NCI-H526 treated with DMSO at 0.1 percent for 48 hours (cell line): ENCODE measurements at places on chromosomes 12 and 14.

- peak; percentile 53 for DNase-seq
These were observed 60.4 kb upstream of the SGPP1 start for GRCh38 chr14:63788011-63788933.

DNA sequence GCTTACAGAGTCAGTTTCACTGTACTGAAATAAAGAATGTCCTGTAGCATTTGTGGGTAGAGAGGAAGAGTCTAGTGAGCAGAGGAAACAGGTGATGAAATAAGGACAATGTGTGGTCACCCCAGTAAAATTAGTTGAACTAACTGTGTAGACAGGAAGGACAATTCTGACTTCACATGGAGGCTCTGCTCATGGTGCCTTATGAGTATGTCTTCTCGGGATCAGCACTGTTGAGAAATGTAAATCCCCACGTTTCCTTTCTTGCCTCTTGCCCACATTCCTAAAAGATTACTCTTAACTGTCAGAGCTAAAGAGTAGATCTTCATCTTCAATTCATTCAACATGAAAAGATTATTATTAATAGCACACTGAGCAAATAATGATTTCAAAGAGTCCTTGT is 113.2 kb upstream of the FLRT2 start:
- no peak for DNase-seq

DNA sequence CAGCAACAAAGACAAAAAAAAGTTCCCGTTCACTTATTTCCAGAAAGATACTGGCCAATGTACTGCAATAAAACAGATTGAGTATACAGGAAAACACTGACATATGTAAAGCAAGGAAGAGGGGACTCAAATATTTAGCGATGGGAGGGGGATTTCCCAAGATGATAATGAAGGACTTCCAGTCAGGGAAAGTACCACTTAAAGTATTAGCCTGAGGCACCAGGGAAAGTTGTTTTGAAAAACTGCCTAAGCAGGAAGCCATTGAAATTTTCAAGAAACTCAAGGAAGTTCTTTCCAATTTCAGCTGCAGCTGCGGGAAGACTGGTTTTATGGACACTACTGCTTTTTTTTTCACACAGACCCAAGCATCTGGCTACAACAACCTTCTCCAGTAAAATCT is 1007.4 kb upstream of the NOVA1 start:
- DNase-seq = no peak

DNA sequence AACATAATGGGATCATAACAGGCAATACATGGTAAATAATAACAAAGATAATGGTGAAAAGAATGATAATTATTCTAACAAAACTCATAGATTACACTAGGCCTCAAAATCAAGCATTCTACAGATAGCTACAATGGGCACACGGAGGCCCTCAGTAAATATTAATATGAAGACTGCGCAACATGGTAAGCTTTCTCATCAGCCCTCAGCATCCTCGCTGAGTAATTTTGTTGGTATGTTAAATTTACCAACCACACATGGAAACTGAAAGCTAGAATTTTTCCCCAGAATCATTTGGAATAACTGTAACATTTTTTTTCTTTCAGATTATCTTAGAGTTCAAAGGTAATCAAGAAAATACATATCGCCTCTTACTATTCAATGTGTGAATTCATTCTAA is 74.2 kb upstream of the PYGL start:
- no peak for DNase-seq

GRCh38 chr14:22646570-22647254 is 2.6 kb upstream of the OR6J1 start:
- DNase-seq = no peak

DNA sequence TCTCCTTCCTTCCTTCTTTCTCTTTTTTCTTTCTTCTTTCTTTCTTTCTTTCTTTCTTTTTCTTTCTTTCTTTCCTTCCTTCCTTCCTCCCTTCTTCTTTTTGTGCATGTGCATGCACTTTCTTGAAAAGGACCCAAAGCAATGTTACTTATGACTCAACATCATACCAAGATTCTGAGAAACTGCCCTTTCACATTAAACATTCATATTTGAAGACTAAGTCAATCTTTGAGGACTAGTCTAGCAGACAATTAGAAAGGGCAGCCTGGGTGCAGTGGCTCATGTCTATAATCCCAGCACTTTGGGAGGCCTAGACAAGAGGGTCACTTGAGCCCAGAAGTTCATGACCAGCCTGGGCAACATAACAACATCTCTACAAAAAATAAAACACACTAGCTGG is 212.8 kb upstream of the KITLG start:
- DNase-seq = no peak

DNA sequence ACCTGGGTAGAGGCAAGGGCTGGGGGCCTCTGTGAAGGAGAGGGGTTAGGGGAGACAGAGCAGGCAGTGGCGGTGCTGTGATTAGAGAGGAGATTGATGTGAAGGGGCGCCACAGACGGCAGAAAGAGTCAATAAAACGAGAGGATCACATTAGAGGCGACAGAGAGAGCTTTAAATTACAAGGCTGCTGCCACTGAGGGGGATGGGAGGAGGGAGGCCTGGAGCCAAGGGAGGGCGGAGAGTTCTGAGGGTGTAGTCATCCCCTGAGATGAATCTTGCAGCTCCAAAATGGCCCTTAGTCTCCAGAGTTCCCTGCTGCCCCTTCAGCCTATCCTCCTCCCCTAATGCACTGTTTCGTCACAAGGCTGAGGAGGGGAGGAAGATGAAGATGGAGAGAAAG is 12.8 kb downstream of the ZFHX2 start:
- DNase-seq = peak; percentile 62

- no peak for DNase-seq
These were observed 3.5 kb upstream of the PTPN6 start for GRCh38 chr12:6947615-6948014.

DNA sequence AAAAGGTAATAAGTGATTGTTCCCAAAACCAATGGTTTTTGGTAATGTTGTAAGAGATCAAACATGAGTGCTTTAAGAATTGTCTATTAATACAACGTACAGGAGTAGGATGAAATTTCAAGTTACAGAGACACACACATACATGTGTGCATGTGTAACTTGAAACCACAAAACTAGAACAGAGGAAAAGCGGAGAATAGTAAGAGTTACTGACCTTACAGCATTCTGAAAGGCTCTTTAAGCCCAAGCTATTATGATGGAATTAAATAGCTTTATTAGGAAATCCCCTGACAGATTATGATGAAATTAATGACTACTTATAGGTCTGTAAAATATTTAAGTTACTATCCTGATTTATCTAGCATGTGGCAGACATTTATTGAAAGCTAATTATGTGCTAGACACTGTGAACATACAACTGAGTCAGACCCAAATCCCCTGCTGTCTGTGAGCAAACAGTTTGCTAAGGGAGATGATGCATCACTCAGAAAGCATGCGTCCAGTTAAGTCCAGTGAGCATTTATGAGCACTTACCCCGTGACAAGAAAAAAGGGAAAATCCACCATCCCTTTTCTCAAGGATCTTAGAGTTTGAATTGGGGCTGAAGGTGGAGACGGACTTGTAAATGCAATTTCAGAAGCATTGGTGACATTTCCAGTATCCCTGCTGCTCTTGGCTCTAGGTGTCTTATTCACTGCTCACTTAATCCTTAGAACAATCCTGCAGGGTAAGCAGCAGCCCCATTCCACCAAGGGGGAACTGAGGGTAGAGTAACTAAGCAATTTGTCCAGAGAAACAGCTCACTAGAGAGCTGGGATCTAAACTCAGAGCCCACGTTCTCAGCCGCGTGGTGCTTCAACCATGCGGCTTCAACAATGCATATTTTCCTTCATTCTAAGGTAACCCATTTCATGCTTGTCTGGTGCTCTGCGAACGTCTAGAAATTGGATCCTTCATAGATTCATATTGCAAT is 117.4 kb downstream of the EML1 start:
- no peak for DNase-seq

DNA sequence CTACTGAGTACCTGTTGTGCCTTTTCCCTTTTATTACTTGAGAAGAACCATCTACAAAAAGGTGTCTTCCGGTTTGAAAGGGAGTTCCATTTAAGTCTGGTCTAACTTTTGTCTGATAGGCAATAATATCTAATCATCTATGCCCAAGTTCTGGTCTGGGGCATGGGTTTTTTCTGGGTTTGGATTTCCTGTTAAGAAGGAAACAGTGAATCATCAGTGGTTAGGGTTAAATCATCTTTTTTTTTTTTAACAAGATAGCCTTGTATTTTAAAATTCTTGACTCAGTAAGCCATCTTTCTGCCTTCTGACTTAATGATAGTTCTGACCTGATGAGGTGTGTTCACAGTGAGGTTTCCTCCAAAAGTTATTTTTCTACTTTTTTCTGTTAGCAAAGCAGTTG is 29.3 kb upstream of the CPNE8 start:
- DNase-seq = no peak

- no peak for DNase-seq
These were observed 115.0 kb downstream of the BTG1 start for GRCh38 chr12:92030618-92031017.

GRCh38 chr14:100587086-100587762 is at the start of gene BEGAIN:
Gene BEGAIN, minus strand, starts transcription at chr14:100587417. Its CDS starts 127 bp downstream, at chr14:100587290.
- DNase-seq = no peak

DNA sequence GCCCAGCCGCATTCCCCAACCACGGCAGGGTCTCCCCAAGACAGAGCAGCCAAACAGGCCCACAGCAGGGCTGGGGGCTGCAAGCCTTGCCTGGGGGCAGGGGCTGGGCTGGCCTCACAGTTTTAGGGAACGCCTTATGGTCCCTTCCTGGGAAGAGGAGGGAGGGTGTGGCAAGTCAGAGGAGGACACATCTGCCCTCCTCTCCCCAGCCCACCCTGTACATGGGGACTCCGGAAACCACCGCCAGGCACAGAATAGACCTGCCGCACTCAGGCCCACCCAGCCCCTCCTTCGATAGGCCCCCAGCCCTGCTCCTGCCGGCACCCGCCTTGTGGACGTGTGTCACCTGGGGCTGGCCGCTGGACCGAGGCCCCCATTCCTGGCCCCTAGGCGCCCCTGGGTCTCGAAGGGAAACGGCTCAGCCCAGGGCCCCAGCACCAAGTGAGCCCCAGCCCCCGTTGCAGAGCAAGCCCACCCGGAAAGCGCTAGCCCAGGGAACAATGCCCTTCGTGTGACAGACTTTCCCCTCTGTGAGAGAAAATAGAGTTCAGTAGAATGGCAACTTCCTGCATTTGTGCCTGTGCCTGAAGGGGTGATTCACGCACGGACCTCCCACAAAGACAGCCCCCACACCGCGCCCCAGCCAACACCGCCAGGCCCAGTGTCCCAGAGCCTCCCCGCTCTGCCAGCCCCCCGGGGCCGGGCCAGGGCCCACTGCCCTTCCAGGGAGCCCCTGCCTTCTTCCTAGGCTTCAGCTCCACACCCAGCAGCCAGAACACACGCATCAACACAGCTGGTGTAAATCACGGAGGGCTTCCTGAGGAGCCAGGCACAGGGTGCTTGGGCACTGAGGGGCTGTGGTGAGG is 12.0 kb upstream of the NUDT14 start:
- DNase-seq = no peak

- no peak for DNase-seq
These were observed 6.0 kb downstream of the GALNT9 start for GRCh38 chr12:132323171-132324010.

- DNase-seq = no peak
These were observed 40.5 kb downstream of the ESR2 start for GRCh38 chr14:64253672-64254071.

DNA sequence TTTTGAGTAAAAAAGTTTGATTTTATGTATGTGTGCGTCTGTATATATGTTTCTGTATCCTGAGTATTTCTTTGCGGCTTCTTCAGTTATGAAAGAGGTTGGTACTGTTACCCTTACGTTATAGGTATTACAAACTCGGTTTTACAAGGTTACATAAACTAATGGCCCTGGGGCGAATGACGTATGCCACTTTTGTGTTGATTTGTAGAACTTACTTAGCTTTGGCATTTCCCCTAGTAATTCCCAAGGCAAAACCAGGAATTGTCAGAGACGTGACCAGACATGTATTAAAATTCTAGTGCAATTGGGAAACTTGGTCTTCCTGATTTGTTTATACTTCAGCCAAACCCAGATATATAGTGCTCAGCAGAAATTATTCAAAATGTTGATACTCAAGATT is 93.3 kb downstream of the DUSP16 start:
- no peak for DNase-seq

DNA sequence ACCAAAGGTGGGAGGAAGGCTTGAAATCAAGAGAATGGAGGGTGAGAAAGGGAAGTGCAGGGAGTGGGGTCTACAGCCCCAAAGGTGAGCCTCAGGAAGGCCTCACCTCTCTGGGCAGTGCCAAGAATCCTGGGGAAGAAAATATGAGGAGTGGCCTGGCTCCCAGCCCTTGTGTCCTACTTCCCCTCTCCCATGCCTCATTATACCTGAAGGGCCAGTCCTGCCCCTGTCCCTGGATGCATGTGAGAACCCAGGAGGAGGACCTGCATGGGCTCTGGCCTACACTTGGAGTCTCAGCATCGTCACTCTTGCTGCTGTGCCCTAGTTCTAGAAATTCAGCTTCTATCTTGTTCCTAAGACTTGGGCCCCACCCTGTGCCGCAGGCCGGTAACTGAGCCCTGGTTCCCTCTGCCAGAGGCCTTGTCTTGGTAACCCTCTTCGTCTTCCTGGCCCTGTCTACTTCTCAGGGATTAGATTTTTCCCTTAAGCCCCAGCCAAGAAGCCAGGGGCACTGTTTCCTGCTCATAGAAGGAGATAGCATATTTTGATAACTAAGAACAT is 10.9 kb upstream of the MYH7 start:
- no peak for DNase-seq

DNA sequence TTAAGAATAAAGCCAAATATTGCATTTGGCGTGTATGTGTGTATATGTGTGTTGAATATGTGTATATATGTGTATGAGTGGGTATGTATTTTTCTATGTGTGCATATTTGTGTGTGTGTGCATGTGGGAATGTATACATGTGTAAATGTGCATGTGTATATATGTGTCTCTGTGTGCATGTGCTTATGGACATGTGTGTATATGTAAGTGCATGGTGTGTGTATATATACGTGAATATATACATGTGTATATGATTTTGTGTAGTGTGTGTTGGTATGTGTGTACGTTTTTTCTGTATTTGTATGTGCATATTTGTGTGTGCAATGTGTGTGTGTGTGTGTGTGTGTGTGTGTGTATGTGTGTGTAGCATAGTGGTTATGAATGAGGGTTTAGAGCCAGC is 1021.0 kb downstream of the AACS start:
- no peak for DNase-seq

- DNase-seq = no peak
These were observed 13.4 kb upstream of the NT5DC3 start for GRCh38 chr12:103854372-103854973.

GRCh38 chr14:105473677-105474482 is 741 bp upstream of the CRIP2 start:
- peak; percentile 34 for DNase-seq

GRCh38 chr14:91424813-91425530 is 7.4 kb upstream of the CCDC88C start:
- no peak for DNase-seq

- peak; percentile 56 for DNase-seq
These were observed 4.4 kb downstream of the REM2 start for GRCh38 chr14:22887260-22887989.

- DNase-seq = no peak
These were observed 74.7 kb downstream of the GPR65 start for GRCh38 chr14:88079624-88080023.

GRCh38 chr14:98173305-98173704 is 1098.7 kb downstream of the BCL11B start:
- DNase-seq = no peak

- DNase-seq = no peak
These were observed 183.4 kb downstream of the ESR2 start for GRCh38 chr14:64110802-64111201.
